Fibroblast of skin of right biceps (primary cell): ENCODE measurements at places on chromosomes 5 and 9.
A peak's percentile ranks its signal among the peaks of the same experiment; 100 is the strongest.

GRCh38 chr5:132763181-132764036 lies 13.6 kb downstream of the SEPTIN8 start:
- DNase-seq: no peak

- DNase-seq: peak; percentile 89
Observed at GRCh38 chr5:109053995-109054417, 306.3 kb downstream of the FER start.

GRCh38 chr5:101260857-101261256 lies 357.8 kb upstream of the ST8SIA4 start:
- no peak for DNase-seq

DNA sequence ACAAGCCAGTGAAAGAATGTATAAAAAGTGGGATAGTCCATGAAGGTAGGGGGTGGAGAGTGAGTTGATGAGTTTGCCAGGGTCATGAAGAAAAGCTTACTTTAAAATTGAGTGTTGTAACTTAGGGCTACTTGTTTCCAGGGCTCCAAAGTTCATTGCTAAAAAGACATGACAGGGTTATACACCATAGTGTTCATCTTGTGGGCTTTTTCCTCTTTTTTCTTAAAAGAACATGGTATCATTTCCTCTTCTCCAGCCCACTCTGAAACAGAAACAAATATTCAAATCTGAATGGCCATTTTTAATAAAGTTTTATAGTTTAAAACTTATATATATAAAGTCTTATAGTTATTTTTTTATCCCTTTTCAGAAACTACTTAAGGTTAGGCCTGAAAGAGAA lies 115.7 kb upstream of the SMC2 start:
- DNase-seq: no peak

GRCh38 chr5:117357886-117358285 lies 783.3 kb upstream of the SEMA6A start:
- DNase-seq: no peak

- no peak for DNase-seq
Observed at GRCh38 chr5:17614872-17615605, 4.8 kb downstream of the TAF11L12 start.

- no peak for DNase-seq
Observed at GRCh38 chr9:93315118-93315517, 131.2 kb downstream of the WNK2 start.

DNA sequence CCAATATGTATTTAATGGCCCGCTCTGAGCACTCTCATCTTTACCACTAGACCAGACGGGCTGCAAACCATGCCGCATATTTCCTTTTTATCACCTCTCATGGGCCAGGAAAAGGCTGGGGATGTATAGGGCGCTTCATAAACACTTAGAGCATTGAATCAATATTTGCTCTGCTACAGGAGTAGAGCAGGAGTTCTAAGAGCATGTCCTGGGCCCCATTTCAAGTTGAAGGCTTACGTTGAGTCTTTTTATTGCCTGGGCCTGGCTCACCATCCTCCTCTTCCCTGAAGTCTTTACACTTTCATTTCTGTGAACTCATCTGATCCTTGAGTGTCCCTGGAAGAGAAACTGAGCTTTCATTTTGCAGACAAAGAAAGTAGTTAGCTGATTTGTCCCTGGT lies 112.4 kb downstream of the FSTL4 start:
- DNase-seq: no peak

DNA sequence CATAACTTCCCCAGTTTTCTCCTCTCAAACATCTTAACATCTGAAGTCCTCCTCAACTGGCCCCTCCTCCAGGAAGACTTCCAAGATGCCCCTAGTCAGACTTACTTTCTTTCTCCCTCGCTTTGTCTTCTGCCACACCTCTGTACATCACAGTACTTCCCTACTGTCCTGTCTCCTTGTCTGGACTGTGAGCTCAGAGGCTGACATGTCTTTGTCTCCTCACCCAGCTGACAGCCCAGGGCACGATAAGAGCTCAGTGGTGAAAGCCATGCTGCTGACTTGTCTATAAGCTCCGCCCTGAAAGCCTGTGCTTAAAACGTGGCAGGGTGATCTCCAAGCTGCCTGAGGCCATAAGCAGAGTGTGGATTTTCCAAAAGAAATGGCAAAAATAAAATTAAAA lies 33.0 kb upstream of the SLC25A51 start:
- DNase-seq: peak; percentile 81

DNA sequence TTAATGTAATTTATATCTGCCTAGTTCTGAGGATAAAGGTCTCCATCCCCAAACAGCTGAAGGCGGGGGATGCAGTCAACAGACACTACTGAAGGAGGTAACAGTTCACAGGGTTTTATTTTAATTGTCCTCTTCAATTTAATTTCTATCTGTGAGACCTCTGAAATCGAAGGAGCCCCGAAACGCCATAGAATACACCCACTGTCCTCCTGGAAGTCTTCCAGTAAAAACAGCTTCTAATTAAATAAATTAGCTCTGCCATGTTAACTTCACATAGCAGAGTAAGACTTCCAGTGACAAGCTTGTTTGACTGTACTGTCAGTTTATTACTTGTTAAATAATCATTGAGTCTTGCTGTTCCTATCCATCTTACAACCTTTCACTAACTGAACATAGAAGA lies 193.5 kb downstream of the SEC61B start:
- no peak for DNase-seq

DNA sequence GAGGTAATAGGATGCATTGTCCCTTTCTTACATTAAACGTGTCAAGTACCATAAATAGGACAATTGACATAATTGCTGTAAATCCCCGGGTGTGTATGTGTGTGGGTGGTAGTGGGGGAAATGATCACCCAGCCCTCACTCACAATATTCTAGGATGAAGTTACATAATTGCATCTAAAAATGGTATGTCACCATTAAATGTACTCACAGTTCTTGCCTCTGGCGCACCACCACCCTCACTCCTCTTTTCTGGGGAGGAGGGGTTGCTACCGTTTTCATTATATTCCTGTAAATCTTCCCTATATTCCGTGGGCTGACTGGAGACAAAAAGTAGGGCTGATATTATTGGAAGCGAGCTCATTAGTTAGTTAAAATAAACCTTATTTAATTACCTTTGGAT lies 563.8 kb downstream of the TLR4 start:
- DNase-seq: no peak

DNA sequence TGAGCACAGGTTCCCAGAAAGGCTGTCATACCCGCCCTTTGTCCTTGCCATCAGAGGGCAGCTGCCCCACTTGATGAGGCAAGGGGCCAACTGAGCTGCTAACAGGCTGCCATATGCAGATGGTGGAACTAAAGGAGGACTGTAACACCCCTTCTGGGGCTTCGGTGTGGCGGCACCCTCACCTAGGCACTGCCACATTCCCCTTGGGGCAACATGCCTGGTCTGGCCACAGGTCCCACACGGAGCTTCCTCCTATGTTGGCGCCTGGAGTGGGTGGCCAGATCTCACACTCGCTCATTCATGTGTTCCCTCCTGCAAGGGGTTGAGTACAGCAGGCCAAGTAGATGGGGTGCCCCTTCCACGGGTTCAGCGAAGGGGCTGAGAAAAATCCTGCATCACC lies 777.4 kb upstream of the CHD1 start:
- no peak for DNase-seq

DNA sequence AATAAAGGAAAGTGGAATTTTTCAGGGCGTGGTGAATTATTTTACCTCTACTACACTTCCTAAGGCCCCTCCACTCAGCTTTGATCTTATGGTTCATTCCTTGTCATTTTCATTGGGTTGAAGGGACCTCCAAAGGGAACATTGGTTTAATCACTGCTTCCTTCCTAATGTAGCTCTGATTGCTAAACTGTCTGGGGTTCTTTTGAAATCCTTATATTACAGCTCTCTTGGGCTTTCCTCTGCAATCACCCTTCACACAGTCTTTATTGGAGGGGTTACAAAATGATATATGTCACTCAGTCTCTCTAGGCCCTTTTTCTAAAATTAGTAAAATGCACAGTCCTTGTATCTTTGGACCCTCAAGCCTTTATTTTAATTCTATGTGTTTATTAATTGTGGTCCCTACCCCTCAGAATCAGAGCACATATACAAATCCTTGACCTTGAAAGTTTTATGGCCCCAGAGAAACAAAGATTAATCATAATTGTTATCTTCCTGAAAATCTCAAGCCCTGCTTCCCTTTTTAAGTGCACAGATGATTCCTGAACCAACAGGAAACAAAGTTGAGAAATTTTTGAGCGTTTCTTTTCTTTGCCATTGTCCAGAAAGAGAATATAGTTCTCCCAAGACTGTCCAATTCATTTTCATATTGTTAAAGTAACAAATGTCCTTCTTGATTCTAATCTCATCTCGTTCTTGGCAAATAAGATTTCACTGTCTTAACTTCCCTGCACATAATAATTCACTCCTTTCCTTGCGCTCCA lies 330.0 kb downstream of the ARRDC3 start:
- no peak for DNase-seq

DNA sequence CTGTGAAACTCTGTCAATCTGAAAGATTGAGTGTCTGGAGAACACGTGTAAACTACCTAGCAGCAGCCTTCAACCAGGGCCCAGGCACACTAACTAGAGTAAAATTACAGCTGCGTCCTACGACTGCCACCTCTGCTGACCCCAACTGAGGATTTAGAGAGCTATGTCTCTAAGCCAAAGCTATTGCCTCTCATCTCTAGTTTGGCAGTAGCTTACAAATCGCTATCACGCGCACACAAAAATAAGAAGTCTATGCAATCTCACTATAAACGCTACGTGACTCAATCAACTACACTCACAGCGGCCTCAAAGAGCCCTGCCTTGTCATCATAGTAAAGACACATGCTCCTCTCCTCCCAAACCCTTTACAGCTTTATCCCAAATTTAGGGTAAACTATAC lies 8.7 kb downstream of the PPP6C start:
- no peak for DNase-seq

DNA sequence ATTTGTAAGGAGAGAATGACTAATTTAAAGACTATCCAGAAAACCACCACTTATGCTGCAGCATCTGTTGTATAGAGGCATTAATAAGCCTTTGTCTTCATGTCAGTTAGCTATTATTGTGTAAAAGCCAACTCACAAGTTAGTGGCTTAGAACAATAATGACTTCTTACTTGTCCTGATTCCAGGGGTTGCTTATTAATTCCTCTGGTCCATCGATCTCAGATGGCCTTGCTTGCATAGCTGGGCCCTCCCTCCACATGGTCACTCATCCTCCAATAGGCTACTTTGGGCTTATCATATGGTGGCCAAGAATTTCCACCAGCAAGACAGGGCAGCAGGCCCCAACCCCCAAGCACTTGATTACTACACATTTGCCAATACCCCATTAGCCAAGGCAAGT lies 44.5 kb upstream of the STK32A start:
- peak; percentile 26 for DNase-seq
